M059J (cell line): ENCODE measurements at places on chromosomes 6 and 20. TPM values are rescaled to one million over a fixed set of nuclear protein-coding genes. Genes with fewer than 3 reads are reported as not detected.

DNA sequence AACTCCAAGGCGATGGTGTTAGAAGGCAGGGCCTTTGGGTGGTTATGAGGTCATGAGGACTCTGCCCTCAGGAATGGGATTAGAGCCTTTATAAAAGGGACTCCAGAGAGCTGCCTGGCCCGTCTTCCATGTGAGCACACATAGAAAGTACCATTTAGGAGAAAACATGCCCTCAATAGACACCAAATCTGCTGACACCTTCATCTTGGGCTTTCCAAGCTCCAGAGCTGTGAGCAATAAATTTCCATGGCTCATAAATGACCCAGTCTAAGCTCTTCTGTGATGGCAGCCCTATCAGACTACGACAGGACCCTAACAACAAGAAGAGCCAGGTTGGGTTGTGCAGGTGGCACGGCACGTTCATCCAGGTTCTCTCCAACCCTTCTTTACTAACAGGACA, 189.5 kb downstream of the CDH4 start:
- DNase-seq = no peak

GRCh38 chr6:167796192-167796981, 30.3 kb upstream of the AFDN start:
- DNase-seq = peak; percentile 21

The TBXT gene
- not detected in 2 replicates for total RNA-seq

The CLVS2 gene
- total RNA-seq = not detected in 2 replicates

DNA sequence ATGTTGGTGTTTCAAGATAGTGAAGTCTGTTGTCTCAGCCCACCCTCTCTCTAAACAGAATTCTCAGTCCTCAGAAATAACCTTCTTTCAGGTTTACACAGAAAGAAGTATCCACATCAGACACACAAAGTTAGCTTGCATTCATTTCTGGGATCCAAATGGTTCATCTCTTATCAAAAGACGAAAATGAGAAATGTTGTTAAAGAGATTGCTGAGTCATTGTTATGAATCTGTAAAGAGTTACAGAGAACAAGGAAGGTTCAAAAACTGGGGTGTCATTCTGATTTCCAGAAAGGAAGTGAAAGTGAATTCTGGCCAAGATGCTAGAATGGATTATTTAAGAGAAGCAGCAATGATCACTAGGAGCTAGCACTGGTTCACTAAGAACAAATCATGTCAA, 90.5 kb upstream of the ATXN1 start:
- peak; percentile 55 for DNase-seq

DNA sequence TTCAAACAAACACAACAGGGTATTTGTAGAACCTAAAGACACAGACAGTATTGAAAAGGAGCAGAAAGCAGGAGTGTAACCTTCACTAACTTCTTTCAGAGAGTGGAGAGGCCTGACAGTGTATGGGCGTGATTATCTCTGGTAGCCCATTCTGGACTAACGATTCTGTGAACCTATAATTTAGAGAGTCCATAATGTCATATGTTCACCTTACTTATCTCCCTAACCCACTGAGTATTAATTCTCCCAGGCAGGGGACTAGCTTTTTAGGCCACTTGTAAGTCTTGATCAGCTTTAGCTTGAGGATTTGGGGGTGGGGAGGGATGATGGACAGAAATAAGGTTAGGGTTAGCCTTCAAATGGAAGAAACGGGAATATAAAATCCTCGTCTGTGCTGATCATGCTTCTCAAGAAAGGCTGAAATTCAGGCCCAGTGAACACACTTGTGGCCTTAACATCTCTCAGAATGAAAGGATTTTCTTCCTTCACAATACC, 2.8 kb upstream of the PARD6B start:
- no peak for DNase-seq

The ANGPT4 gene
- not detected in 2 replicates for total RNA-seq

DNA sequence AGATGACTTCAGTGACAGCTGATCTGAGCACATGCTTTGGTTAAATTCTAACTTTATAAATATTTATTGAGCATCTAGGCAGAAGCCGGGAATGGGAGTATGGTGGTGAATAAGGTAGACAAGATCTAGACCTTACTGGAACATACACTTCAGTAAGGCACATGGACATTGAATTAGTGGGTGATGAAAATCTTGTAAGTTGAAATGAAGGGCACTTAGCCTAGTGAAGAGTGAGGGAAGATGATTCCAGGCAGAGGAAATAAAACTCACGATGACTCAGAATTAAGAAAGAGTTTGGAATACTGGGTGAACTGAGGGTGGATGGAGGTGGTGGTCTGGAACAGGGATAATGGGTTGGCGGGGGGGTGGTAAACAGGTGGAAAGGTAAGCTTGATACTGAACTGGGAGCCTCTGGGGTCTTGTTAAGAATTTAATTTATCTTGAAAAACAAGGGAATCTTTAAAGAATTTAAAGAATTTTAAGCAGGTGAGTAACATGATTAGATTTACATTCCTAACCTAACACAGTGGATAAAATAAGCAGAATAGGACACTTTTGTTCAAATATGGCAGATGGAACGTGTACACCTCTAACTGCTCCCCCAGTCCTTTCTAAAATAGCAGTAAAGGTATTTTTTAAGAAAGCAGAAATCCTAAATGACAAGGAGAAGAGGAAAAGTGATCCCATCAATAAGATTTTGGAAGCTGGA, 75.2 kb upstream of the ARHGAP18 start:
- peak; percentile 43 for DNase-seq

GRCh38 chr6:129138739-129139405, 255.9 kb downstream of the LAMA2 start:
- no peak for DNase-seq

GRCh38 chr6:83333500-83333899, 97.4 kb downstream of the ME1 start:
- DNase-seq = no peak

DNA sequence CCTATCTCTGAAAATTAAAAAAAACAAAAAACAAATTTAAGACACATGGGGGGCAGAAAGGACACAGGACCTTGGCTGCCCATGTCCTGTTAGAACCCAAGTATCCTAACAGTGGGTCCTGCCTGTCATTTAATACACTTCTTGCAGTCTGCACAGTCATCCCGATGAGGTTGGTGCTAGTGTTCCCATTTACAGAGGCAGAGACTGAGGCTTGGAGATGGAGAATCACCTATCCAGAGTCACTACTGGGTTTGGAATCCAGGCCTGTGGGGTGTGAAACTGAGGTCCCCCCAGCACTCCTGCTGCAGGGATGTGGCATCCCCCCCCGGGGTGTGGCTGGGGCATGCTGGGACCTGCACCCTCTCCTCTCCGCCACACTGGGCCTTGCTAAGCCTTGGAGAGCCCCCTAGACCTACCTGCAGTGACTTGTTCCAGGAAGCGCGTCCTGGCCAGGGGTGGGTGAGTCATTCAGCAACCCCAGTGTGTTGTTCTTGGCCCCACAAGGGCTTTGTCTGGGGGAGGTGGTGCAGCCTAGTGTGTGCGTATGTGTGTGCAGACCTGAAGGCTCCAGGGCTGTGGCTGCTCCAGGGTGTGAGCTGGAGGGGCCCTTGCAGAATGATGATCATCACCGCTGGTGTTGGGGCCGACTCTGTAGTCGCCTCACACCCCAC, 49.7 kb downstream of the BCAS4 start:
- peak; percentile 95 for DNase-seq

The SLC35D3 gene
- not detected in 2 replicates for total RNA-seq

- DNase-seq = no peak
Observed at GRCh38 chr20:20085812-20086211, 33.5 kb downstream of the CFAP61 start.

DNA sequence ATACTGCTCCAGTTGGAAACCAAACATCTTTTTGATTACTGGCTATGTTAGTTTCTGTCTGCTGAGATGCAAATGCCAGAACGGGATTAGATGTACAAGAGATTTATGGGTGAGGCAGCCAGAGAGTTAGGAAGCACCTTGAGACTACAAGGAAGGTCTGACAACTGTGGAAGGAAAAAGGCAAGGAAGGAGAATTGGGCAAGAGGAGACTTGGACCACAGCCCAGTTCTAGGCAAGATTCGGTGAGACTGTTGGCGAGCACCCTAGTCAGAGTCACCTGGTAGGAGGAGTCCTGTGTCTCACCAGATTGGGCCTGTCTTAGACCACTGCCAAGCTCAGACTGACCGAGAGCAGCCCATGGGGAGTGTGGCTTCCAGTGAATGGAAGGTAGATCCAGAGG, 91.8 kb upstream of the F13A1 start:
- DNase-seq = no peak

DNA sequence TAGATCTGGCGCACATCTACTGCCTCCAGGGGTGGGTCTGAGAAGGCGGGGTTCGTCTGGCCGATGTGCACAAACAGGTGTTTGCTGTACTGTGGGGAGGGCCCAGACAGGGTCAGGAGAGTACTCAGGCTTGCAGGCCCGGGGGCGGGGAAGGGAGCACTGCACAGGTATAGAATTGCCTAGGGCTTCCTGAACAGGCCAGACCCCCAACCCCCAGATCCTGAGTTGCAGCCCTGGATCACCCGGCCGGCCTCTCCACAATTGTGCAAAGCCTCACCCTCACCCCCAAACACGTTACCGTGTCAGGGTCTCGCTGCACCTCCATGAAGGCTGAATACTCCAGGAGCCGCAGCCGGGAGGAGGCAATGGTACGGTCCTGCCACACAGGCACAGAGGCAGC, 7.8 kb downstream of the RPL10A start:
- DNase-seq = no peak

GRCh38 chr6:159002432-159003155, 2.6 kb upstream of the RSPH3 start:
- peak; percentile 91 for DNase-seq

GRCh38 chr6:143149771-143150170, 89.1 kb downstream of the AIG1 start:
- DNase-seq = no peak

GRCh38 chr6:53065266-53066076, at the start of gene FBXO9:
Gene FBXO9, plus strand, starts transcription at chr6:53065404. Its CDS starts 386 bp downstream, at chr6:53065790.
- DNase-seq = no peak

GRCh38 chr20:58884966-58885365, 32.5 kb downstream of the GNAS start:
- no peak for DNase-seq

DNA sequence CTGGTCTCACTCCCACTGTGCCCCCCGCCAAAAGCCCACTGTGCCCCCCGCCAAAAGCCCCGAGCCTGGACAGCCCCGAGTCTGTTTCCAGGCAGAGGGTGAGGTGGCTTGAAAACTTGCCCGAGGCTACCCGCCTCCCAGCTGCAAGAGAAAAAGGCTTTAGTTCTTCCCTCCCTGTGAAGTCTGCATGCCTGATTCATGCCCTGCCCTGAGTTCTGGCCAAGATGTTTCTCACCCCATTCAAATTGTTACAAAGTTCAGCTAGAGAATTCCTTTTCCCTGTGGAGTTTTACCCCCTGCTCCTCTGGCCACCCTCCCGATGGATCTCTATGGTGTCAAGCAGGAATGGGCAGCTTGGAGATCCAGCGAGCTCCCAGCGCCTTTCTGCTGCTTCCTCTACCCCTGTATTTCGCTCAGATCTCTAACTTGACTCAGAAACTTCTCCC, 298.8 kb upstream of the MAP3K7 start:
- peak; percentile 29 for DNase-seq

The BLOC1S5 gene
- total RNA-seq = 16.1 and 19.1 TPM in 2 replicates

The EYA4 gene
- total RNA-seq = 8.2 and 12.0 TPM in 2 replicates

GRCh38 chr6:28433119-28433518, 10.2 kb downstream of the ZSCAN23 start:
- no peak for DNase-seq

The CDS2 gene
- total RNA-seq = 25.8 and 42.0 TPM in 2 replicates

- peak; percentile 80 for DNase-seq
Observed at GRCh38 chr6:134813146-134813545, 136.8 kb downstream of the ALDH8A1 start.

The ZC2HC1B gene
- total RNA-seq = not detected in 2 replicates

The EYA2 gene
- 0.02 and 0.15 TPM in 2 replicates for total RNA-seq

The CNKSR3 gene
- total RNA-seq = 9.9 and 19.4 TPM in 2 replicates

DNA sequence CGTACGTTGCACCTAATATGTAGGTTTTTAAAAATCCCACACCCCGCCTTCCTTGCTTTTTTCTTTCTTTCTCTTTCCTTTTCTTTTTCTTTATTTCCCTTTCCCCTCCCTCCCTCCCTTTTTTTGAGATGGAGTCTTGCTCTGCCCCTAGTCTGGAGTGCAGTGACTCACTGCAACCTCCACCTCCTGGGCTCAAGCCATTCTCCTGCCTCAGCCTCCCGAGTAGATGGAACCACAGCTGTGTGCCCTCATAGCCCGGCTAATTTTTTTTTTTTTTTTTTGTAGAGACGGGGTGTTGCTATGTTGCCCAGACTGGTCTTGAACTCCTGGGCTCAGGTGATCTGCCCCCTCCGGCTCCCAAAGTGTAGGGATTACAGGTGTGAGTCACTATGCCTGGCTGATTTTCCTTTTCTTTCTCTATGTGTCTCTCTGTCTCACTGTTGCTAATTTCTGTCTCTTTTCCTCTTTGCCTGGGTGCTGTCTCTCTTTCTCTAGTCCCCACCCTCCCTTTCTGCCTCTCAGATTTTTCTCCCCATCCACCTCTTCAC, 61.2 kb downstream of the SRC start:
- peak; percentile 60 for DNase-seq

DNA sequence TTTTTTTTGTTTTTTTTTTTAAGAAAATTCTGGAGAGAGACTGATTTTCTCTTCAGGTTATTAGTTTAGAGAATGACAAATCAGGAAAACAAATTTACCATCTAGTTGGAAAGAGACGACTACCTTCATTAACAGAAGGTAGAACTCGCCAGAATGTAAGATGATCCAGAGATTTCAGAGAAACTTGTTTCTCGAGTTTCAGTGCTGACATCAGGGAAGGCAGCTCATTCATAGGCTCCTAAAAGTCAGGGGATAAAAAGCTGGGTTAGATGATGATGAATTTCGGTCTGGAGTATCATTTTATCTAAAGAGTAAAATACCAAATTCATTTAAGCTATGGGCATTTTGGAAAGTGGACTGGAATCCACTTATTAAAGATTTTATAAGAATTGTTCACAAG, 27.9 kb downstream of the ZNF334 start:
- DNase-seq = no peak

The SOX18 gene
- total RNA-seq = not detected in 2 replicates

DNA sequence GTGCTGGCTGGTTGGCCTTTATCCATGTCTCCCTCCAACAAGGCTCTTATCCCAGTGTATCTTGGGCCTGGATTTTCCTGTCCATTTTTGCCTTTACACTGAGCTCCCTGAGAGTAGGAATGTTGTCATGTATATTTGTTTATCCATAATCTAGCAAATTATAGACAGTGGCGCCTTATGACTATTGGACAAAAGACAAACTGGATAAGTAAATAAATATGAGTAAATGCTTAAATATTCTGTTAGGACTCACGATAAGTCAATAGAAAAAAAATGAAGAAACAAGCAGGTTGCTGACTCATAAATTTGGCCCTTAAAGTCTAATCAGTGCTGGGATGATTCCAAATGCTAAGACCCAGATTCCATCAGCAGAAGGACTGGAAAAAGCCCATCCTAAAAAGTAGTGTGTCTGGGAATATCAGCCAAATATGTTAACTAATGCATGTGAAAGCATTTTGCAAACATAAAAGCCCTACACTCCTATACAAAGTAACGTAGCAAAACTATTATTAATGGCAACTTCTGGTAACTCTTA, 55.0 kb upstream of the PCSK2 start:
- peak; percentile 47 for DNase-seq

GRCh38 chr20:43572891-43573290, 14.1 kb downstream of the SGK2 start:
- DNase-seq = no peak

- no peak for DNase-seq
Observed at GRCh38 chr6:104580452-104580851, 279.3 kb downstream of the HACE1 start.

The PTCHD4 gene
- 0.15 and 1.3 TPM in 2 replicates for total RNA-seq

The SLC13A3 gene
- not detected in 2 replicates for total RNA-seq

GRCh38 chr20:46694484-46694883, 5.2 kb upstream of the TP53RK start:
- DNase-seq = peak; percentile 56
